ENCODE measurements at places on chromosomes 4 and X. TPM values are rescaled to one million over a fixed set of nuclear protein-coding genes. Genes with fewer than 3 reads are reported as not detected.

DNA sequence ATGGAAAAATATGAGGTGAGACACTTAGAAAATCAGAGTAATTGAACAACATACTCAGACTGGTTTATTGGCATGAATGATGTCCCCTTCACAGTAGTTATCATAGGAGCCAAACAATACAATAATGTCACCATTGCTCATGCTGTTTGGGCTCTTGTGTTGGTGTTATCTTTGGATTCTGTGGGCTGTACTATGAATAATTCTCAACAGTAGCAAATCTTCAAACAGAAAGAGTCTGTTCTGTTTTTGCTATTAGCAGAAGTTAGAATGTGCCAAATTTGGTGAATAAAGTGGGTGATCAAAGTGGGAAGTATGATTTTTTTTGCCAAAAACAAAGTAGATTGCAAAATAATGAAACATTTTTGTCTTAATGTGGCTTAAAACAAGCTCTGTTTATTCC, 58.3 kb downstream of the GRID2 start:
- H3K4me3 ChIP-seq: no peak overlapping the region
- H3K27me3 ChIP-seq: no peaks in the 10 kb centered on the region
- no peaks in the 10 kb centered on the region for H3K36me3 ChIP-seq
- DNase-seq: no peak
- H3K27ac ChIP-seq: no peak overlapping the region
- H3K4me1 ChIP-seq: no peaks in the 10 kb centered on the region

Gene JADE3
- 1.4 TPM for total RNA-seq

GRCh38 chr4:36320117-36320896, 38.9 kb downstream of the DTHD1 start:
- no peak for DNase-seq
- H3K4me3 ChIP-seq: no peak overlapping the region
- H3K36me3 ChIP-seq: no peaks in the 10 kb centered on the region

- H3K4me1 ChIP-seq: no peaks in the 10 kb centered on the region
- no peaks in the 10 kb centered on the region for H3K36me3 ChIP-seq
- H3K4me3 ChIP-seq: no peak overlapping the region
- no peaks in the 10 kb centered on the region for H3K27me3 ChIP-seq
- H3K27ac ChIP-seq: no peak overlapping the region
These were observed 1038.3 kb upstream of the SLIT2 start for GRCh38 chr4:19213388-19213787.

GRCh38 chr4:176575141-176575730, 217.5 kb downstream of the VEGFC start:
- no peaks in the 10 kb centered on the region for H3K36me3 ChIP-seq
- no peaks in the 10 kb centered on the region for H3K4me1 ChIP-seq
- H3K4me3 ChIP-seq: no peak overlapping the region
- DNase-seq: no peak

DNA sequence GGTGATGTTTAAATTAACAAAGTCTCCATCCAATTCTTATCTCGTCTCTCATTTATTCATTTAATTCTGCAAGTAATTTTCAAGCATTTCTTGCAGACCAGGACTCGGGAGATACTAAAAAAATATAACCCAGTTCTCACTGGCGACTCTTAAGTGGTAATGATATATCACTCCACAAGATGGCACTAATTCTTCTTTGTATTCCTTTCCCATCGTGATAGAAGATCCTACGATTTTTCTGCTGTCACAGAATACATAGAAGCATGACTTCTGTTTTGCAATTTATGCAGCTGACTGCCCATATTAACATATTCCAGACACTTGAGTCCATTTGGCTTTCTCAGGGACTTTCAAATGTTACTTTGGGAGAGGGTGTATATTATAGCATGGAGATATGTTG, 64.0 kb upstream of the FGF13 start:
- DNase-seq: no peak
- no peak overlapping the region for H3K27ac ChIP-seq
- peaks cover 4% of the 10 kb centered on the region for H3K27me3 ChIP-seq
- H3K4me3 ChIP-seq: no peak overlapping the region
- no peaks in the 10 kb centered on the region for H3K36me3 ChIP-seq

Gene PCDH7
- total RNA-seq: not detected

Gene NAP1L3
- 5.4 TPM for total RNA-seq

Gene SPCS3
- total RNA-seq: 154 TPM

- H3K4me1 ChIP-seq: no peaks in the 10 kb centered on the region
- no peak for DNase-seq
- no peak overlapping the region for H3K27ac ChIP-seq
- no peaks in the 10 kb centered on the region for H3K36me3 ChIP-seq
These were observed 216.6 kb upstream of the INTU start for GRCh38 chr4:127416115-127416514.

DNA sequence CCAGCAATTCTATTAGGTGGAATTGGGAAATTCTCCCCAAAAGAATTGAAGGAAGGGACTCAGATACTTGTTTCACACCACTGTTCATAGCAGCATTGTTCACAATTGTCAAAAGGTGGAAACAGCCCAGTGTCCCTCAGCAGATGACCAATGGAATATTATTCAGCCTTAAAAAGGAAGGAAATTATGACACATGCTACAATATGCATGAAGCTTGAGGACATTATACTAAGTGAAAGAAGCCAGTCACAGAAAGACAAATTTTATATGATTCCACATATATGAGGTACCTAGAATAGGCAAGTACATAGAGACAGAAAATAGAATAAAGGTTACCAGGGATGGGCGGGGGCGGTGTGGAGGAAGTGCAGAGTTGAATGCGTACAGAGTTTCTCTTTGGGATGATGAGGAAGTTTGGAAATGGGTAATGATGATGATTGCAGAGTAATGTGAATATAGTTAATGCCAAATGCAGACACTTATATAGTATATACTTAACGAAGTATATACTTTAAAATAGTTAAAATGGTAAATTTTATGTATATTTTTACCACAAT, 29.6 kb downstream of the DOCK11 start:
- H3K4me3 ChIP-seq: no peak overlapping the region
- H3K27ac ChIP-seq: peak overlapping the region; percentile 81
- no peak for DNase-seq

- peaks cover 4% of the 10 kb centered on the region for H3K4me1 ChIP-seq
- no peak overlapping the region for H3K27ac ChIP-seq
- no peak for DNase-seq
- H3K27me3 ChIP-seq: no peaks in the 10 kb centered on the region
- no peaks in the 10 kb centered on the region for H3K36me3 ChIP-seq
These were observed 132.8 kb upstream of the S100G start for GRCh38 chrX:16517039-16517605.

DNA sequence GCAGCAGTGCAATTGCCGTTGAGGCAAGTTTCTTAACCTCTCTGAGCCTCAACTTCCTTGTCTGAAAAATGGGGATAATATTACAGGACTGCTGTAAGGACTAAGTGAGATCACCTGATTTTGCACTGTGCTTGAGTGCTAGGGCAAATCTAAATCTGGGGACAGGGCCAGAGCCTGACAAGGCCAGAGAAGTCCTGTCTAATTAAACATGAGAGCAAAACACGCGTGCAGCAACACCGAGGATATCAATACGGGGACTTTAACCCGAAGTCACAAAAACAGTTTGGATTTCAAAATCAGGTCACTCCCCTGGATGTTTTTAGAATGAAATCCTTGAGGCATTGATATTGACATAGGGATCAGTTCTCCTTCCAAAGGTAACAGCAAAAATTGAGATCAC, 5.7 kb upstream of the GJB1 start:
- no peaks in the 10 kb centered on the region for H3K36me3 ChIP-seq
- peaks cover 4% of the 10 kb centered on the region for H3K4me1 ChIP-seq
- no peak for DNase-seq

Gene NLGN4X
- not detected for total RNA-seq

Gene WWC2
- 6.7 TPM for total RNA-seq

DNA sequence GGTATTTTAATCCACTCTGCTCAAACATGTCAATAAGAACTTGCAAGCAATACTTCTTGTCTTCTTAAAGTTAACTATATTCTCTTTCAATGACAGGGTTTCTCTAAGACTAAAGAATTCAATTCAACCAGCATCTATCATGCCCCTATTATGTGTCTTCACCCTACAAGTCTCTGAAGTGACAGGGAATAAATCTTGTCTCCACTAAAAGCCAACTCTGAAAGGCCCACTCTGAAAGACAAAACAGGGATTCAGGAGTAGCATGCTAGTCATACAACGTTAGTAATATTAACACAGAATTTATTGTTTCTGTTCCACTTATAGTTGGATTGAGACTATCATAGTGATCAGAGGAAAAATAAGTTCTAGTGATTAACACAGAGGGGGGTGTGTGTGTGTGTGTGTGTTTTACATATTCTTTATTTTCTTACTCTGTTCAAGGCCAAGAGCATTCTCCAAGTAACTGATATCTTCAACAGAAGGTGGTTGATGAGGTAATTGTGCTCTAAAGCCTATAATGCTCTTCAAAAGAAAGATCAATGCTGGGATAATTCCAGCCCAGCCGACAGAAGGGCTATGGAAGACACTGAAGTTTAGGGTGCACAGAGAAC, 122.4 kb upstream of the DCLK2 start:
- H3K27ac ChIP-seq: no peak overlapping the region
- no peaks in the 10 kb centered on the region for H3K36me3 ChIP-seq
- H3K4me1 ChIP-seq: no peaks in the 10 kb centered on the region
- H3K4me3 ChIP-seq: no peak overlapping the region
- H3K27me3 ChIP-seq: peaks cover 8% of the 10 kb centered on the region

DNA sequence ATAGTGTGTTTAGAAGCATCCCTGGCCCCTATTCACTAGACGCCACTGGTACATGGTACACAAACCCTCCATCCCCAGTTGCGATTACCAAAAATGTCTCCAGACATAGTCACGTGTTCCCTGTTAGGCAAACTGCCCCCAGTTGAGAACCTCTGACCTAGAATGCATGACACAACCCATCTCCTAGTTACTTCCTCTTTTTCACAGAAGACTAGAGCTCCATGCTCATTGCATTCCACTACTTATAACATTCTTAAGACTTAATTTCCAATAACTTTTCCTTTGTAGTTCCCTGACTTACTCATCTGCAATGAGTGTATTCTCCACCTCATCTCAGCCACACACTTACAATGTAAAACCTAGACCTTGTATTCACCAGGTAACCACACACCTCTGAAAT, 68.6 kb downstream of the PRSS12 start:
- no peaks in the 10 kb centered on the region for H3K27me3 ChIP-seq
- H3K4me3 ChIP-seq: no peak overlapping the region
- no peak overlapping the region for H3K27ac ChIP-seq
- H3K4me1 ChIP-seq: peaks cover 9% of the 10 kb centered on the region
- peaks cover 33% of the 10 kb centered on the region for H3K36me3 ChIP-seq
